Brain (organoid and tissue), 16 donors: ENCODE measurements at places on chromosomes 7 and 10.

- DNase-seq: peak; percentile 47
These were observed 181.8 kb upstream of the FERD3L start for GRCh38 chr7:19327018-19327417.

- no peak for DNase-seq
These were observed 224.2 kb upstream of the LYZL1 start for GRCh38 chr10:29064680-29065079.

DNA sequence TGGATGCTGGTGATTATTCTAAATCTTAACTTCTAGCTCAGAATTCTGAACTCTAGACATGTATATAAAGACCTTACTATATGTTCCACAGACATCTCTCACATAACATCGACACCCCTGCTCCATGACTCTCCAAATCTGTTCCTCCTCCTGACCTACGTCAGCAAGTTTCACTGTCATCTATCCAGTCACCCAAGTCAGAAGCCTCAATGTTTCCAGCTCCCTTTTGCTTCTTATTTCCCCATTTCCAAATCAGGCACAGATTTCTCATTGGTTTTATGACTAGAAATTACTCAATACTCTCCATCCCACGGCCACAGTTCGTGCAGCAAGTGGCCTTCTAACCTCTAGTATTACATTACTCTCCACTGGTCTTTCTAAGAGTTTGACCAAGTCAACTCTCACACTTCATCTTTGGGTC is 28.5 kb downstream of the EPC1 start:
- no peak for DNase-seq

DNA sequence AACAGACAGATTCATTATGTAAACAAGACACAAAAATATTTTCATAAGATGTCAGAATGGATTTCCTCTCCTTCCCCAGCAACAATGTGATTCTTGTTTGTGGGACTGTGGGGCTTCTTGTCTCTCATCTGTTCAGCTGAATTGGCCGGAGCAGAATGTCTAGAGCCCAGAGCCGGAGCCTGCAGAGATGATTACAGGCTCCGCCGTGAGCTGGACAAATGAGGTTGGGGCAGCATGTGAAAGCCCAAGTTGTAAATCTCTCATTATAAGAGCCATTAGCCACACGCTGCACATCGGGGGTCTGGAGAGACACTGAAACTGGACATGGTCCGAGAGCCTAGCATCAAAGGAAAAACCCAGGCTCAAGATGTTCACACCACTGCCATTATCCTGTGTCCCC is 137.0 kb upstream of the ADAM12 start:
- peak; percentile 93 for DNase-seq

GRCh38 chr10:122713091-122713885 is 13.6 kb upstream of the C10orf120 start:
- DNase-seq: peak; percentile 51

DNA sequence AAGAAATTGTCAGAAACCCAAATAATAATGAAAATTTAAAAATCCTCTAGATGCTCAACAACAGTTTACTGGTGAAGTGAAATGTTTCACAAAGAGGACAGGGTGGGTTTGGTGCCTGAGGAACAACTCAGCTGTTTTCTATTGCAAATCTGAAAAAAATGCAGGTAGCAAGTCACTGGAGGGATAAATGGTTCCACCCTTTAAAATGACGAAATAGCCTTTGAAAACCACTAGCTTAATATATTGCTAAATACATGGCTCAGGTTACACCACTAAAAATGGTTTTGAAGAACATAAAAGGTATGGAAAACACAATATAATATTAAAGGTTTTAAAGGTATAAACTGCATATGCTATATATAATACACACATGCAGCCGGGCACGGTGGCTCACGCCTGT is 69.5 kb downstream of the LMBR1 start:
- DNase-seq: no peak

GRCh38 chr7:86760236-86760635 is 116.5 kb downstream of the GRM3 start:
- no peak for DNase-seq

DNA sequence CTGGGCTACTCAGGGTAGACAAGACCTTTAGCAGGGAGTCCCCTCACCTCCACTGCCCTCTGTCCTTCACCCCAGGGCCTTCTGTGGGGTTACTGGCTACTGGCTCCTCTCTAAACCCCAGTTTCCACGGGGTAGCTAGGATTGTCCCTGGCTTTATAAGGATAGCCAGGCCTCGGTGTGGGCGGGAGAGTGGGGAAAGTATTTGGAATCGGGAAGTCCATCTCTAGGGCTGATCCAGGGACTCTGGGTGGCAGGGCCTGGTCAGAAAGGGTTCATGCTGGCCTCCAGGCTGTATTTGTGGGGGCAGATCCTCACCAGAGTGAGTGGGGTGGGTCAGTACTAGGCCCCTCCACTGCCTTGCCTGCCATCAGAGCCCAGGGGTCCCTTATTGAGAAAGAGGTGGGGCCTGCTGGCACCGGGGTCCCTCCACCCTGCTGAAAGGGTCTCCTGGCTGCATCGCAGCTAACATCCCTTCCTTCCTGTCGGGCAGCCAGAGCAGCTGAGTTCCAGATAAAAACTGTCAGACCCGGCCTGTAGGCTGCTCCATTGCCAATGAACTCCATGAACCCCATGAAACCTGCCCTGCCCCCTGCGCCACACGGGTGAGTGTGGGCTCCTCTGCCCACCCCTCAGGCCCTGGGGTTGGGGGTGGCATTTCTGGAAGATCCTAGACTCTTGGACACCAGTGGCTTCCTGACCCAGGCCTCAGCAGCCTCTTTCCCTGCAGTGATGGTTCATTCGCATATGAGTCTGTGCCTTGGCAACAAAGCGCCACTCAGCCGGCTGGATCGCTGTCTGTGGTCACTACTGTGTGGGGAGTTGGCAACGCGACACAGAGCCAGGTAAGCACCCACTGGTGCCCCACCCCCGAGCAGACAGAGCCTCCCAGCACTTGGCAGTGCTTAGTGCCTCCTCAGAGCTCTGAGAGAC is 7.3 kb downstream of the ZMIZ2 start:
- DNase-seq: no peak

DNA sequence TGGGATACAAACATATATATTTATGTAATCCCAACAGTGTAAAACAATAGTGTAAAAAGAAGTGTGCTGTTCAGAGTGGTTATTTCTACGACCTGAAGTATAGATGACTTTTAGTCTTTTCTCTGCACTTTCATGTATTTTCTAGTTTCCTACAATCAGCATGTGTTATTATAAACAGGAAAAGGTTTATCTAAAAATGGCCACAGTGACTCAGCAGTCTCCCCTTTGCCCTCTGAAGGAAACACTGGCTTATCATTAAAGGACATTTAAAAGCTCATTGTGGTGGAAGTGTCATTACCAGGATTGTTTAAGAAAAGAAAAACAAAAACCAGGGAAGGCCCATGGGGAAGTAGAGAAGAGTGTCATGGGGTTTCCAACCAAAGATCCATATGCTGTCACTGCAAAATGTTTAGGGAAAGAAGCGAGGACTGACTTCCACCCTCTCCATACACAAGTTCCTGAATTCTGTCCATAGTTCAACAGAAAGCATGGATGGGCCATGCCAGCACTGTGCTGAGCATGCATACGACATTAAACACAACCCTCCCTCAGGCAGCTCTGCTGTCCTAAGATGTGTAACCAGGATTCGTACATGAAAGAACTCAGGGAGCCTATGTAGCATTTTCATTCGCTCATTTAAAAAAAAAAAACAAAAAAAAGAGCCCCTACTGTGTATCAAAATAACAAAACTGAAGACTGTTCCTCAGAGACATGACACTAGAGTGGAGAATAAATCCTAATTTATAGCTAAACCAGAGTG is 10.2 kb downstream of the CYREN start:
- no peak for DNase-seq

GRCh38 chr7:106367664-106368063 is 82.9 kb upstream of the NAMPT start:
- no peak for DNase-seq

GRCh38 chr10:1241973-1242935 is 186.1 kb downstream of the WDR37 start:
- DNase-seq: no peak

DNA sequence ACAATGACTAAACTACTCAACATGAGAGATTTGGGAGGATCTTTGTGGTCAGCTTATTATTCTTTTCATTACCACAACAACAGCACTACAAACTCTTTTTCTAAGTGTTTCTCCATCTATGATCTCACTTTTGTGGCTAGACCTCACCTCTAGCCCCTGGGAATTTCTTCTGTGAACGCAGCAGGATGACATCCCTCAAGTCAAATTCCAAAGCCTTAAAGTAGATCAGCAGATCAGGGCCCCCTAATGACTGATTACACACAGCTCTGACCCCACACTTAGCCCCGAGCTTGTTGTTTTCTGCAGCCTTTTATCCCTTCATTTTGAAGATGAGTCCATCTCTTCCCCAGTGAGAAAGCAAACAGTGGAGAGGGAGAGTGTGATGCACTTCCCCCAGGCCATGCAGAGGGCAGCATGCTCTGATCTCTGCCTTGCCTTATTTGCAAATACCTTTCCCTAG is 27.3 kb downstream of the TFAM start:
- DNase-seq: no peak

- DNase-seq: no peak
These were observed 211.6 kb downstream of the INHBA start for GRCh38 chr7:41491308-41491707.

- DNase-seq: no peak
These were observed 113.4 kb downstream of the PLPP4 start for GRCh38 chr10:120570418-120570817.

- DNase-seq: no peak
These were observed 1.8 kb downstream of the PSMG3 start for GRCh38 chr7:1567896-1568510.

GRCh38 chr7:104442481-104442880 is 114.1 kb downstream of the LHFPL3 start:
- no peak for DNase-seq

DNA sequence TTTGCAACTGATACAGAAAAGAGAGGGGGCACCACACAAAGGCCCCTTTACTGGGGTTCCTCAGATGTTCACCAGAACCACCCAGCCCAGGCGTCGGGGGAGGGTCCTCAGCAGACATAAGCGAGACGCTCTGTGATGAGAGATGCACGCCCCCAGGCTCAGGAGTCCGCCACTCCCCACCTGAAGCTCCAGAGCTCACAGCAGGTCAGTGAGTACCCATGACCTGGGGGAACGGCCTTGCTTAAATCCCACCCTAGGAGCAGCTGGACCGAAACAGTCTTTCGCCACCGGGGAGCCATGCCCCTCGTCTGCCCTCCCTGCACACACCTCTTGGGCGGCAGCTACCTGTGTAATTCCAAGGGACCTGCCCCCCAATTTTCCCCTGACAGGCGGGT is 2.8 kb downstream of the CRYGN start:
- DNase-seq: no peak
